ENCODE measurements at places on chromosomes 6 and 20.

GRCh38 chr20:48619126-48620101, 208.4 kb downstream of the PREX1 start:
- no peaks in the 10 kb centered on the region for H3K27me3 ChIP-seq
- no peak overlapping the region for H3K27ac ChIP-seq
- H3K4me3 ChIP-seq: no peak overlapping the region
- H3K4me1 ChIP-seq: peaks cover 26% of the 10 kb centered on the region

GRCh38 chr20:3163099-3164042, 3.7 kb upstream of the FASTKD5 start:
- DNase-seq: no peak
- H3K36me3 ChIP-seq: no peaks in the 10 kb centered on the region
- H3K27ac ChIP-seq: no peak overlapping the region
- H3K27me3 ChIP-seq: no peaks in the 10 kb centered on the region
- no peak overlapping the region for H3K4me3 ChIP-seq

- no peaks in the 10 kb centered on the region for H3K27me3 ChIP-seq
- peaks cover 60% of the 10 kb centered on the region for H3K36me3 ChIP-seq
- no peak overlapping the region for H3K4me3 ChIP-seq
- H3K4me1 ChIP-seq: no peaks in the 10 kb centered on the region
- DNase-seq: no peak
Observed at GRCh38 chr20:35006531-35006971, 50.9 kb downstream of the MYH7B start.

- H3K4me1 ChIP-seq: no peaks in the 10 kb centered on the region
- H3K27me3 ChIP-seq: no peaks in the 10 kb centered on the region
- H3K4me3 ChIP-seq: no peak overlapping the region
- no peak overlapping the region for H3K27ac ChIP-seq
Observed at GRCh38 chr6:10613723-10614122, 80.7 kb downstream of the C6orf52 start.

- H3K36me3 ChIP-seq: no peaks in the 10 kb centered on the region
- H3K4me1 ChIP-seq: no peaks in the 10 kb centered on the region
- no peak for DNase-seq
- H3K27ac ChIP-seq: no peak overlapping the region
- H3K4me3 ChIP-seq: no peak overlapping the region
Observed at GRCh38 chr20:17776551-17776950, 76.8 kb downstream of the BANF2 start.

DNA sequence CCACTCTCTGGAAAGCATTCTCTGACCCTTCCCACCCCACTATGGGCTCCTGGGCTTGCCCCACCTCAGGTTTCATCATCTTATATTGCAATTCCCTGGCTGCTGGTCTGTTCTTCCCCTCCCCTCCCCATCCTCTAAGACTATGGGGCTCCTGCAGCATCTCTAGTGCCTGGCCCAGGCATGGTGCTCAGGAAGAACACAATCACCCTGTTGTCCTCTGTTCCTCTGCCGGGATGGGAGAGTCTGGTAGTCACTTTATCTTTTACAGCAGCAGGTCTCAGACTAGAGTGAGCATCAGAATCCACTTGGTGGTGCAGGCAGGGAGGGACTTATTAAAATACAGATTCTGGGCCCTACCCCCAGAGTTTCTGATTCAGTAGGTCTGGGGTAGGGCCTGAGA, 5.0 kb upstream of the LPIN3 start:
- peaks cover 17% of the 10 kb centered on the region for H3K4me1 ChIP-seq
- no peaks in the 10 kb centered on the region for H3K36me3 ChIP-seq
- no peak for DNase-seq
- no peaks in the 10 kb centered on the region for H3K27me3 ChIP-seq
- no peak overlapping the region for H3K4me3 ChIP-seq
- peak overlapping the region; percentile 74 for H3K27ac ChIP-seq

- H3K36me3 ChIP-seq: no peaks in the 10 kb centered on the region
- peak overlapping the region; percentile 89 for H3K4me3 ChIP-seq
- H3K4me1 ChIP-seq: peaks cover 14% of the 10 kb centered on the region
- no peak for DNase-seq
- peak overlapping the region; percentile 94 for H3K27ac ChIP-seq
Observed at GRCh38 chr6:135054226-135054568, 425 bp downstream of the HBS1L start.

GRCh38 chr20:57397693-57398108, 6.5 kb downstream of the RBM38 start:
- H3K4me3 ChIP-seq: no peak overlapping the region
- H3K27me3 ChIP-seq: no peaks in the 10 kb centered on the region
- peaks cover 78% of the 10 kb centered on the region for H3K4me1 ChIP-seq
- H3K36me3 ChIP-seq: peaks cover 65% of the 10 kb centered on the region
- H3K27ac ChIP-seq: peak overlapping the region; percentile 76

- no peak overlapping the region for H3K27ac ChIP-seq
- no peaks in the 10 kb centered on the region for H3K36me3 ChIP-seq
- no peaks in the 10 kb centered on the region for H3K27me3 ChIP-seq
Observed at GRCh38 chr6:24799541-24799915, 811 bp upstream of the ARMH2 start.

GRCh38 chr6:1553562-1554083, 56.1 kb upstream of the FOXC1 start:
- H3K27ac ChIP-seq: no peak overlapping the region
- H3K4me1 ChIP-seq: peaks cover 17% of the 10 kb centered on the region
- no peak overlapping the region for H3K4me3 ChIP-seq
- DNase-seq: no peak
- H3K36me3 ChIP-seq: peaks cover 3% of the 10 kb centered on the region

DNA sequence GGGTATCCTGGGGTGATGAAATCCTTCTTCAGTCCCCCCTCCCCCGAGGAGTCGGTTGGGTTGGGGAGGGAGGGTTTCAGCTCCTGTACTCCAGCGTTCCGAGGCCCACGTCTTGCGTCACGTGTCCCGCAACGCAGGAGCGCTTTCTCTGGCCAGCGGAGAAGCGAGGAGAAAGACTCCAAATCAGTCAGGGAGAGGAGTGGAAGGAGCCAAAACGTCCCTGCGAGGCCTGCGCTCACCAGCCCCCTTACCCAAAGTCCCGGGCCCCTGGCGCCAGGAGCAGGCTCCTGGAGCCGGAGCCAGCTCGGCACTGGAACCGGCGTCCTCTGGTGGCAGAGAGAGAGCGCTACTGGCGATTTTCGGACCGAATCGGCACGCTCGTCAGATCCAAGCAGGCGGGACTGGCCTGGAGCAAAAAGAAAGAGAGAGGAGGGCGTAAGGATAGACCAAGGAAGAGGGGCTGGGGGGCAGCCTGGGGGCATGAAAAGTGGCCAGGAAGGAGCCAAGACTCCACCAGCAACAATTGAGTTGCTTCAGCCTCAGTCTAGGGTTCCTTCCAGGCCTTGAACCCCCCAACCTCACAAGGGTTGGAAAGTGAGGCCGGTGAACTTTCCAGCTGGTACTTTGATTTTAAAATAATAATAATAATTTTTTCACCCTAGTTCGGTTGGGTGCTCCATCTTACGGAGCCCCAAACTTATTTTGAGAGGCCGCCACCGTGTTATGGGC, at the start of gene GNAS:
Gene GNAS, plus strand, starts transcription at position 174 of the 729 bp plus-strand sequence.
- H3K27ac ChIP-seq: no peak within 1 kb of the TSS
- H3K4me3 ChIP-seq: peak within 1 kb of the TSS; percentile 64
- H3K36me3 ChIP-seq: no peaks in the 10 kb centered on the region
- no peak for DNase-seq
- H3K27me3 ChIP-seq: no peaks in the 10 kb centered on the region

- H3K4me3 ChIP-seq: no peak overlapping the region
- DNase-seq: no peak
- no peak overlapping the region for H3K27ac ChIP-seq
- no peaks in the 10 kb centered on the region for H3K27me3 ChIP-seq
Observed at GRCh38 chr6:8623441-8623840, 188.1 kb upstream of the SLC35B3 start.

- DNase-seq: no peak
- H3K27me3 ChIP-seq: no peaks in the 10 kb centered on the region
- no peaks in the 10 kb centered on the region for H3K36me3 ChIP-seq
- no peak overlapping the region for H3K4me3 ChIP-seq
- no peaks in the 10 kb centered on the region for H3K4me1 ChIP-seq
Observed at GRCh38 chr20:60036746-60037499, 78.7 kb downstream of the CDH26 start.

DNA sequence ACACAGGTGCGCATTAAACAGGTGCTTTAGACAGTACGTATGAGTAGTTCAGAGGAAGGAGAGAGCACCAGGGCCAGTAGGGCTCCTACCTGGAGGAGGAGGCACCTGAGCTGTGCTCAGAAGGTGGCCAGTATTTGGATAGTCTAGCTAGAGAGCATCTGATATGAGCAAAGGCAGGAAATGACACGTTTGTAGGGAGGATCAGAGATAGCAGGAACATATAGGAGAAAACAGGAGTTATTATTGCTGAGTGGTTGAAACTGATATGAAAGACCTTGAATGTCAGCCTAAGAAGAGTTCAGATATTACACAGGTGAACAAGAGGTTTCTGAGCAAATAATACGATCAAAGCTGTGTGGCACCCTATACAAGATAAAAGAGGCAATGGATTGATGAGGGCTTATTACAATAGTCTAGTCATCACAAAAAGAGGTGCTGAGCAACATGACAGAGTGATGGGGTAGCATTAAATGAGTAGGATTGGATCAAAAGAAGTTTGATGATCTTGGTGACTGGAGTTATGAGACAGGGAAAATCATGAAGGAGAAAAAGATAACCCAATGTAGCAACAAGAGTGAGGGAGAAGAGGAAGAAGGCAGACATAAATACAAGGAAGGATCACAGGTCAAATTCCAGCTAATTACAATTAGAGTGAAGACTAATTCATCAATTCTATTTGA, 69.8 kb upstream of the HIVEP1 start:
- H3K27me3 ChIP-seq: no peaks in the 10 kb centered on the region
- no peak overlapping the region for H3K4me3 ChIP-seq
- H3K4me1 ChIP-seq: peaks cover 4% of the 10 kb centered on the region

DNA sequence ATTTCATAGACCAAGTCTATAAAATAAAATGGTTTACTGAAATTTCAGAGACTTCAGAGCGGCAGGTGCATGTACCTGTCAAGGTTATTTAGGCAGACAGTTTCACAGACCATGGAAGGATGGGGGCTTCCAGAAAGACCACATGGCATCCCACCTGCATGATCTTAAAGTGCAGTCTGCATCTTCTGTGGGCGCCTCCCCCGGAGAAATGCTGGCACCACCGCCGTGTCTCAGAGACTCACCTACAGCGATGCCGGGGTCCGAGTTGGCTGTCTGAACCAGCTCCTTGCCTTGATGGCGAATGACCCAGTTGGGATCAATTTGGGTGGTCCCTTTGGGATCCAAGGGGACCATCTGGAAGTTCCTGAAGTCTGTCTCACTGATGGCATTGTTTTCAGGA, 30.6 kb downstream of the THBS2 start:
- no peak overlapping the region for H3K27ac ChIP-seq
- no peaks in the 10 kb centered on the region for H3K27me3 ChIP-seq
- peaks cover 6% of the 10 kb centered on the region for H3K4me1 ChIP-seq
- H3K36me3 ChIP-seq: no peaks in the 10 kb centered on the region
- no peak for DNase-seq
- H3K4me3 ChIP-seq: no peak overlapping the region

GRCh38 chr20:45578231-45578630, 853 bp downstream of the WFDC8 start:
- no peak overlapping the region for H3K27ac ChIP-seq
- peaks cover 4% of the 10 kb centered on the region for H3K27me3 ChIP-seq
- no peak overlapping the region for H3K4me3 ChIP-seq

GRCh38 chr6:161359618-161359945, 85.7 kb upstream of the AGPAT4 start:
- no peaks in the 10 kb centered on the region for H3K4me1 ChIP-seq
- H3K36me3 ChIP-seq: no peaks in the 10 kb centered on the region
- no peaks in the 10 kb centered on the region for H3K27me3 ChIP-seq
- no peak overlapping the region for H3K4me3 ChIP-seq

DNA sequence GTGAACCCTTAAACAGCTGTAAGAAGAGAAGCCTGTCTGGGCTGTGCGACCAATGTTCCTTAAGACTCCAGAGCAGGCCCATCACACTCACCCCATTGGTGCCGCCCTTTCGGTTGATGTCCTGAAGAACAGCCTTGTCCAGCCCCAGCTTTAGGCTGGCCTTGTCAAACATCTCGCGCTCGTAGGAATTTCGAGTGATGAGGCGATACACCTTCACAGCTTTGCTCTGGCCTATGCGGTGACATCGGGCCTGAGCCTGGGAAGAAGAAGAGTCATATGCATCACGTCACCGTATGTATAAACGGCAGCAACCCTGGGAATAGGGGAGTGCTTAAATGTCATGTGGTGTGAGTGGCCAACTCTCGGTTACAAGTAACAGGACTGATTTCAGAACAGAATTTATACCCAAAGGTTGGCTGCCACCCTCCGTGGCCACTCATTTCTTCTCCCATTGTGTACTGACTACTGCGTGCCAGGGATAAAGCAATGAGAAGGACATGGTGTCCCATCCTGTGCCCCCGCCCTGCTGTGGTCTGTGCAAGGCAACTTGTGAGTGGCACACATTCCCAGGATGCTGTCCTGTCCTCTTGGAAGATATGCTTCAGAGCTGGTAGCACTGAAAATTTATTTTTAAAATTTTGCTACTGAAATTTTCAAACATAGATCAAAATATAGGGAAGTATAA, 90.7 kb upstream of the EMILIN3 start:
- H3K4me3 ChIP-seq: no peak overlapping the region
- H3K27me3 ChIP-seq: no peaks in the 10 kb centered on the region

DNA sequence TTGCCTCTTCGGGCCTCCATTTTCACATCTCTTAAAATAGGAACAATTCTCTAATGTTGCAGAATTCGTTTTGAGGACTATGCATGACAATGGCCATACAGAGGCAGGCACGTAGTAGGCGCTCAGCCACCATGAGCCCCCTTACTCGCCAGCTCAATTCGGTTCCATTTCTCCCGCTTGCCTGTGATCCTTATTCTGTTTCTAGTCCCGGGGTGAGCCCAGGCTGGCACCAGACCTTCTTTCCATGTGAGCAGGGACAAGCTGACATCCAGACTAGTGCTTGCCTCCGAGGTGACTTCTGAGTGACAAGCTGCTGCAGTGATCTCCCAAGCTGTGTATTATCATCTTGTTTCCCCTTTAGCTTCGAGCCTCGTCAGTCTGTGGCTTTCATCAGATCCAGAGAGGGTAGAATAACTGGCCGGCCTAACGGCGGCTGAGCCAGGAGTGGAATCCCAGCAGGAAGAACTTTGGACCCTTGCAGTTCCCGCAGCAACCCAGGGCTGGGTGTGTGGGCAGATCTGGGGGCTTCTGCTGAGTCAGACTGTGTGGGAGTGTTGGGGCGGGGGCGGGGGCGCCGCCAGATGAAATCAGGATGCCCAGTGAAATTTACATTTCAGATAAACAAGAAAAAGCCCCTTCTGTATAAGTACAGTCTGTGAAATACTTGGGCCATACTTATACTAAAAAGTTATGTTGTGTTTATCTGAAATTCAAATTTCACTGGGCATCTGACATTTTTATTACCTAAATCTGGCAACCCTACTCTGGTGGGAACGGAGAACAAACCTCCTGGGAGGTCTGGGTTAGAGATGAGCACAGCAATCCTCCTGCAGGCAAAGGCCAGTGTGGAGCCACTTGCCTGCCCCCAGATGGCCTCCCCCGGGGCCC, 10.9 kb downstream of the BANF2 start:
- no peaks in the 10 kb centered on the region for H3K4me1 ChIP-seq
- no peaks in the 10 kb centered on the region for H3K36me3 ChIP-seq
- H3K4me3 ChIP-seq: no peak overlapping the region
- H3K27ac ChIP-seq: no peak overlapping the region
- no peaks in the 10 kb centered on the region for H3K27me3 ChIP-seq

All from esophagus squamous epithelium (tissue), 5 donors.